ENCODE measurements at places on chromosomes 6 and 20.

DNA sequence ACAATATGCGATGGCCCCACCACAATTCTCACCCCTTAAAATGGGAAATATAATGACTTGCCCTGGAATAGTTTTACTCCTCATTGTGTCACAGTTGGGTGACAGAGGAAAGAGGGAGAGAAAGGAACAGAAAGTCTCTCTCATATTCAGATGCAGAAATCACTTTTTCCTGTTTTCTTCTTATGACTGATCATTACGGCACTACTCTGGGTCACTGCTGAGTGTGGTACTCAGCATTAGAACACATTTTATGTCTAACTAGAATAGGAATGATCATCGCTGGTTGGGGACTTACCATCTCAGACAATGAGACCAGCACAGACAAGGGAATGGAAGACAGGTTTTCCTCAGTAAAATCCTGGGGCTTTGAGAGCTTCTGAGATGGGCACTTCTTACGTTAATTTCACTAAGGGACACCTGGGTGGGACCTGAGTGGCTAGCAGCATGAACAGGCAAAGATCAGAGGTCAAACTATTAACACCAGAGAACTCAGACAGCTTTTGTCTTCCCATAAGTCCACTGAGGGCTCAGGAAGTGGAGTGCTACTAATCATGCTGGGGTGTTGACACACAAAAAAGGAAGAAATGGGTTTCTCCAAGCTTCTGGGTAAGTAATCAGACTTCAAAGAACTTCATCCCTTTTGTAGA lies 54.9 kb upstream of the ARHGAP18 start:
- DNase-seq = no peak

GRCh38 chr6:37092923-37093727 lies 76.8 kb upstream of the PIM1 start:
- DNase-seq = no peak

GRCh38 chr20:20207872-20208271 lies 155.5 kb downstream of the CFAP61 start:
- peak; percentile 22 for DNase-seq

DNA sequence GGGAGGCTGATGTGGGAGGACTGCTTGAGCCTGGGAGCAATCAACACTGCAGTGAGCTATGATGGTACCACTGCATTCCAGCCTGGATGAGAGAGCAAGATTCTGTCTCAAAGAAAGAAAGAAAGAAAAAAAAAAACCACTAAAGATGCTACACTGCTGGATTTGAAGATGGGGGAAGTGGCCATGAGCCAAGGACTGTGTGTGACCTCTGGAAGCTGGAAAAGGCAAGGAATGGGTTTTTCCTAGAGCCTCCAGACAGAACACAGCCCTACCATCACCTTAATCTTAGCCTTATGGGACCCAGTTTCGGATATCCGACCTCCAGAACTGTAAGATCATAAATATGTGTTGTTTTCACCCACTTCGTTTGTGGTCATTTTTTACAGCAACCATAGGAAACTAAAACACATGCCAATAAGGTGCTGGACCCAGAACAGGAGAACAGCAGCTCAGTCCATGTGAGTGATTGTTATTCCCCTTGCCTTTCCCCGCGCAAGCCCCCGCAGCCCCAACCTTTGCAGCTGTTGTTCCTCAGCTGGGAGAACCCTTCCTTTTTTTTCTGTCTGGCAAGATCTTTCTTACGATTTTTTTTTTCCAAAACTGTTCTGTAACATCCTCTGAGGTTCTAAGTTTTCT lies 11.1 kb upstream of the VAPB start:
- DNase-seq = no peak

- DNase-seq = no peak
These were observed 35.3 kb downstream of the CHMP4B start for GRCh38 chr20:33846291-33846935.

DNA sequence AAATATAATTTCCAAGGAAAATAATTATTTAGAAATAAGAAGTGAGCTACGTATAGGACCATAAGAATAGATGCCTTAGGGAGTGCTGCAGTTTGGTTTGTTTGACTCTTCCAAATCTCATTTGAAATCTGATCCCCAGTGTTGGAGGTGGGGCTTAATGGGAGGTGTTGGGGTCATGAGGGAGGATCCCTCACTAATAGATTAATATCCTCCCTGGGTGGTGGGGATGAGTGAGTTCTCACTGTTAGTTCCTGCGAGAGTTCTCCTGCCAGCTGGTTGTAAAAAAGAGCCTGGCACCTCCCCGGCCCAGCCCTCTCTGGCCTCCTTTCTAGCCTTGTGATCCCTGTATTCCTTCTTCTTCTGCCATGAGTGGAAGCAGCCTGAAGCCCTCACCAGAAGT lies 69.3 kb downstream of the RCAN2 start:
- DNase-seq = no peak

DNA sequence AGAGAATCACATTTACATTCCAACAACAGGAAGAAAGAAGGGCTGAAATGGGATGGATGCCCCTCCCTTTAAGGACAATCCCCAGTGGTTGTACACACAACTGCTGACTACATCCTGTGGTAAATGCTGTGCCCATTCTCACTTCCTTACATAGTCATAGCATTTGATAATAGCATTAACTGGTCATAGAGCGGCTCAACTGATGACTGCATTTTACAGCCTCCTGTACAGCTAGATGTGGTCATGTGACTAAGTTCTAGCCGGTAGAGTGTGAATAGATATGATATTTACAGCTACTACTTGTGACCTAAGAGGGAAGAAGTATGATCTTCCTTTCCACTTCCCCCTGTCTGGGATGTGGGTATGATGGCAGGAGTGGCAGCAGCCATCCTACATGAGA lies 24.7 kb downstream of the KCNK17 start:
- DNase-seq = no peak

- no peak for DNase-seq
These were observed 20.3 kb downstream of the SLC22A2 start for GRCh38 chr6:160238278-160238711.
